ENCODE measurements at places on chromosomes 2 and 18.
A peak's percentile ranks its signal among the peaks of the same experiment; 100 is the strongest.

GRCh38 chr18:61734396-61734795, 158.4 kb downstream of the RNF152 start:
- DNase-seq = no peak

DNA sequence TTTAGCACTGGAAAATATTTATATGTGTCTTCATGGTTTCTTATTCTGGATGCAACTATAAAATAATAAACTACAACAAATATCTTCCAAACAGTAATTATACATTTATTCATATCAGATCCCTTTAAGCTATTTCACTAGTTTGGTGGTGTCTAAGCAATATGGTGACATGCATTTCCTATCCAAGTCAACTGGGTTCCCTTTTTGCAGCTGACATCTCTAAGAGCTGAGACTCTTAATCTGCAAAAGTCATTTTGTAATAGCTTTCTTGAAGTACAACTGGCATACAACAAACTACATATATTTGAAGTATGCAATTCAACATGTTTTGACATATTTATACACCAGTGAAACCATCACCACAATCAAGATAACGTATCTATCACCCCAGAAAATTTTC, 59.9 kb upstream of the SLC1A4 start:
- DNase-seq = no peak

- DNase-seq = no peak
Observed at GRCh38 chr18:45361125-45361851, 254.0 kb upstream of the SLC14A2 start.

DNA sequence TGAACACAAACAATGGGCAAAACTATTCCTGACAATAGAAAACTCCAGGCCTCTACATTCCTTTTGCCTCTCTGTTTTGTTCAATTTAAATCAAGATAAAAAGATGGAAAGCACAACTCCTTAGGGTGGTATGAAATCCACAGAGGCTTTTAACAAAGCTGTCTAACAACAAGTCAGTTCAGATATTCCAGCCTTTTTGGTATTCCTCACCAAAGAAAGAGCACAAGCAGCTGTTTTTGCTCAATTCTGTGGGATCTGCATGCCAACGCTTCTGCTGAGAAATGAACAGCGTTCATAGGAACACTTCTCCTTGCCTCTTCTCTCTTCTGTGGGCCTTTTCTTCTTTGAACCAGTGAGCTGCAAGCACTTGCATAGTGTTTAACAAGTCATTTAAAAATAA, 411.6 kb upstream of the TCF4 start:
- DNase-seq = no peak

GRCh38 chr18:29218091-29218490, 1041.2 kb upstream of the CDH2 start:
- no peak for DNase-seq

GRCh38 chr2:20416723-20417122, 30.2 kb upstream of the RHOB start:
- no peak for DNase-seq

DNA sequence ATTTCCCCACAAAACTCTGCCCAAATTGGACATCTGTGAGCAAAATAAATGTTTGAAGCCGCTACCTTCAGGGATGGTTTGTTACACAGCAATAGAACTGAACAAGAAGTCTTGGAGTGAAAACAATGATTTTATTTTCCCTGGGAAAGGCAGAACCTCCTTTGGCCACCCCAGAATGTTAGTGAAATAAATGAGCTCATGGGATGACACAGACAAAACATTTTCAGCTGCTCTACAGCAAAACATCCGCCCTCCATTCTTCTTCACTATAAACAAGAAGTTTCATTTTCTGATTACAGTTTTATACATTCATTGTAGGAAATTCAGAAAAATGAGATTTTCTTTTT, 4.3 kb upstream of the EFHD1 start:
- DNase-seq = no peak

- DNase-seq = peak; percentile 32
Observed at GRCh38 chr2:27807476-27807875, 36.0 kb downstream of the MRPL33 start.

GRCh38 chr2:20104900-20105545, 53.6 kb upstream of the LAPTM4A start:
- no peak for DNase-seq

DNA sequence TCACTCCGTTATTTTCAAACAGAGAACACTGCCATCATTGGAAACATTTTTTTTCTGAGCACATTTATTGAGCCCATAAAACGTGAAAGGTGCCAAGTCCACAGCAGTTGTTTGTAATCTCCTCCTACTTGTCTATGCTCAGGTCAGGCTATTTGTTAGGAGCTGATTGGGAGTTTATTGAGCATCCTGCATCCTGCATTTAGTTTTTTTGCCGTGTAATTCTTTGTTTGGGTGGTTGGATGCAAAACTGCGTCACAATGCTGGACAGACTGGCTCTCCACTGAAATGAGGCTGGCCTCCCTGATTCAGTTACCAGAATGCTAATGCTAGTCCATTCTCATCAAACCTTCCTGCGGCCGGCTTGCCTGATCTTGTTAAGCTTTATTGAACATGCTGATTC, 71.4 kb downstream of the RAPGEF4 start:
- no peak for DNase-seq

- DNase-seq = no peak
Observed at GRCh38 chr2:10258726-10259125, 44.0 kb upstream of the HPCAL1 start.

GRCh38 chr2:127563458-127564428, 28.3 kb downstream of the MYO7B start:
- DNase-seq = no peak

Measured in NCI-H446 (cell line).